ENCODE measurements at places on chromosomes 12 and 14.

GRCh38 chr14:95956601-95957460 lies 80.2 kb downstream of the TUNAR start:
- DNase-seq, result no peak

- no peak for DNase-seq
These were observed 596.1 kb downstream of the VRK1 start for GRCh38 chr14:97393244-97393643.

DNA sequence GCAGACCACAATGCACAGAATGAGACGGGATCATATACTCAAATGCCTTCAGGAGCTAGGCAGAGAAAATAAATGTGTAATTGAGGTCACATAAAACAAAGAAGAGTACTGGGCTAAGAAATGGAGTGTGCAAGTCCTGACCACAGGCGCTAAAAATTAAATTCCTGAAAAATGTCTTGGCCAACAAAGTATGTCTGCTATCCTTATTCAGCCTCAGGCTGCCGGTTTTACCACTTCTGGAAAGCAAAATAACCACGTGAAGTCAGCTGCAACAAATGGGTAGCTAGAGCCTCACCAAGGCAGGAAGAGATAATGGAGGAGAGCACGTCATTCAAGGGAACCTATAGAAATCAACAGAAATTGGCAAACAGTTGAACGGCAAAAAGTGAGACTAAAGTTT lies 3.1 kb downstream of the PYGL start:
- no peak for DNase-seq

DNA sequence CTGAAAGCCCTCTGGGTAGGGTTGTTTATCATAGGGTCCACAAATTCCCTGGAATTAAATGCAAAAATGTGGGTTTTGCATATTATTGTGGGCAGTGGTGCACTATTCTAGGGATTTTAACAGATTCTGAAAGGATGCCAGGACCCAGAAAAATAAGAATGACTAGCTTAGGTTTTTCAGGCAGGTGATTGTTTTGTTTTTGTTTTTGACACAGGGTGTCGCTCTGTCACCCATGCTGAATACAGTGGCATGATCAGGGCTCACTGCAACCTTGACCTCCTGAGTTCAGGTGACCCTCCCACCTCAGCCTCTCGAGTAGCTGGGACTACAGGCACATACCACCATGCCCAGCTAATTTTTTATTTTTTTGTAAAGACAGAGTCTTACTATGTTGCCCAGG lies 19.2 kb downstream of the GALNT6 start:
- no peak for DNase-seq

GRCh38 chr12:112877006-112877405 lies 29.8 kb upstream of the OAS1 start:
- DNase-seq, result no peak

GRCh38 chr14:60691383-60692113 lies 32.6 kb downstream of the SIX4 start:
- no peak for DNase-seq

- no peak for DNase-seq
These were observed 56.1 kb upstream of the PCED1B start for GRCh38 chr12:47023311-47023710.

DNA sequence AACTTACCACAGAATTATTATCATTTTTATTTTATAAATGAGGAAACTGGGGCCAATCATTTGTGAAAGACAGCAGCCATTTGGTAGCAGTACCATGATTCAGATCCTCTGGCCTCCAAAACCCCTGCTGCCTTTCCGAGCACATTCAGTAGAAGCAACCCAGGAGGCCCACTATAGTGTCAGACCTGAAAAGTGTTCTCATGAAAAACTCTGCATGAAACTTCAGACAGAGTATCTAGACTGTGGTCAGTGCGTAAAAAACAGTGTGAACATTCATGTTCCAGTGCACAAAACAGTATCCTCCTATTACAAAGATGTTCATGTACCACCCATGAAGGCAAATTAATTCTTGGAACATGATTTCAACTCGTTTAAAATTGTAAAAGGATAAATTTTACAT lies 112.0 kb downstream of the EPS8 start:
- no peak for DNase-seq

GRCh38 chr14:31435276-31435675 lies 14.9 kb upstream of the HEATR5A start:
- DNase-seq, result no peak

DNA sequence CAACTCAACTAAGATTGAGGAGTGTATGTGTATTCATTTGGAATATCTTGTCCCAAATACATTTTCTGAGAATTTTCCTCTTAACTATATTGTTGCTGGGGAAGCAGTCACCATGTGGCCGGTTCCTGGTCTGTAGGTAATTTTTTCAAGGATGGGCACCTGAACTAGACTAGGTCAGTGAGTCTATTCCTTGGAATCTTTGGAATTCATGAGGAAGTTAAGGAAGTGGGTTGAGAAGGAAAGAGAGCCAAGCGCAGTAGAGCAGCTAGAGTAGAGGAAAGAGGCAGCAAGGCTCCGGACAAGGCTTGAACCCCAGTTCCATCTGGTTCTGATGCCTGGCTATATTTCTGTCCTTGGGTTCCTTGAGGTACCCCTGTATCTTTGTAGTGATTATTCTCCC lies 183.7 kb downstream of the DACT1 start:
- DNase-seq, result no peak

GRCh38 chr12:3712209-3712992 lies 40.5 kb downstream of the CRACR2A start:
- no peak for DNase-seq

- DNase-seq, result no peak
These were observed 34.6 kb downstream of the HECTD4 start for GRCh38 chr12:112347581-112347982.
